ENCODE measurements at places on chromosomes 2 and 18.

GRCh38 chr2:173715441-173715840 is 249.7 kb downstream of the SP3 start:
- no peak for DNase-seq

GRCh38 chr18:37663446-37663845 is 97.8 kb upstream of the CELF4 start:
- no peak for DNase-seq

GRCh38 chr18:10482363-10482984 is 28.0 kb downstream of the APCDD1 start:
- DNase-seq: no peak

DNA sequence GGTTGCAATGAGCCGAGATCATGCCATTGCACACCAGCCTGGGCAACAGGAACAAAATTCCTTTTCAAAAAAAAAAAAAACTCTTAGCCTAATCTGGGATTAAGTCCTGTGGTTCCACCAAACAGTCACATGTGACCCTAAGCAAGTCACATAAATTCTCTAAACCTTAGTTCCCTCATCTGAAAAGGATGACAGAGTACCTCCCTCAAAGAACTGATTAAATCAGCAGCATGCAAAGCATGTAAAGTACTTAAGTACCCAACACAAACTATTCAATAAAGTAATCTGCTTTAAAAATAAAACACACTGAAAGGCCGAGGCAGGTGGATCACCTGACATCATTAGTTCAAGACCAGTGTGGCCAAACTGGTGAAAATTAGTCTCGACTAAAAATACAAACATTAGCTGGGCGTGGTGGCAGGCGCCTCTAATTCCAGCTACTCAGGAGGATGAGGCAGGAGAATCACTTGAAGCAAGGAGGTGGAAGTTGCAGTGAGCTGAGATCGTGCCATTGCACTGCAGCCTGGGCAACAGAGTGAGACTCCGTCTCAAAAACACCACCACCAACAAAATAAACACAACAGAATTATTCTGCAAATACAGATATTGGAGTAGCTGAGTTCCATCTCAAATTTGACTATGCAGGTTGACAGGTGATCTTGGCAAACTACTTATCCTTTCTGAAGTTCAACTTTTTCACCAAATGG is 7.0 kb downstream of the USP34 start:
- DNase-seq: no peak

- DNase-seq: no peak
Measured at GRCh38 chr2:10548626-10549025, 100.5 kb upstream of the ODC1 start.

Data from HCT116 (cell line).